Kidney glomerular epithelial cell (primary cell): ENCODE measurements at places on chromosomes 3 and 15.

- DNase-seq: no peak
Observed at GRCh38 chr15:39128746-39129145, 452.1 kb upstream of the THBS1 start.

DNA sequence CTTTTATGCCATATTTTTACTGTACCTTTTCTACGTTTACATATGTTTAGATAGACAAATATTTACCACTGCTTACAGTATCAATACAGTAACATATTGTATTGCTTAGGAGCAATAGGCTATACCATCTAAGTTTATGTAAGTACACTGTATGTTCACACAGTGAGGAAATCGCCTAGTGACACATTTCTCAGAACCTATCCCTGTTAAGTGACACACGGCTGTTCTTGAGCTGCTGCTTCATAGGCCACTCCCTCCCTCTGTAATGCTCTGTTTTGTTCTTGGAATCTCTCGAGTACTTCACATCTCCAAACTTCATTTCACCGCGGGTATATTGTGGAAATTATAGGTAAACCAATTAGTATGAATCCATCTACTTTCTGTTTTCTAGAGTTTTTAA, 13.4 kb upstream of the SELENOT start:
- no peak for DNase-seq

GRCh38 chr3:197431346-197431910, 124.3 kb downstream of the BDH1 start:
- no peak for DNase-seq

DNA sequence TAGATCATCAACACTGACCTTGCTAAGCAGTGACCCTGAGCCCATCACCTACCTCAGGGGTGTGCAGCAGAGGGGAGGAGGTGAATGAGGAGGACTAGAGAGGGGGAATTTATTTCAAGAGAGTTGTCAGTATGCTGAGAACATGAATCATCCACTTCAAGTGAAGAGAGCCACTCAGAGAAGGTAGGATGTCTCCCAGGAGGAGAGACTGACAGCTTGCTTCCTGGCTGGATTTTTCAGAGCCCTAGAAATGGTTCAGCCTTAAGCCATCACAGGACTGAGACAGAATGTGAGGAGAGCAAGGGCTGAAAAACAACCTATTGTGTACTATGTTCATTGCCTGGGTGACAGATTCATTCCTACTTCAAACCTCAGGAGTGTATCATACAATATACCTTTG, 34.8 kb downstream of the CCNL1 start:
- DNase-seq: no peak

GRCh38 chr3:32354362-32354778, 37.3 kb upstream of the CMTM7 start:
- no peak for DNase-seq

- no peak for DNase-seq
Observed at GRCh38 chr3:51935886-51936755, 5.6 kb downstream of the RRP9 start.

DNA sequence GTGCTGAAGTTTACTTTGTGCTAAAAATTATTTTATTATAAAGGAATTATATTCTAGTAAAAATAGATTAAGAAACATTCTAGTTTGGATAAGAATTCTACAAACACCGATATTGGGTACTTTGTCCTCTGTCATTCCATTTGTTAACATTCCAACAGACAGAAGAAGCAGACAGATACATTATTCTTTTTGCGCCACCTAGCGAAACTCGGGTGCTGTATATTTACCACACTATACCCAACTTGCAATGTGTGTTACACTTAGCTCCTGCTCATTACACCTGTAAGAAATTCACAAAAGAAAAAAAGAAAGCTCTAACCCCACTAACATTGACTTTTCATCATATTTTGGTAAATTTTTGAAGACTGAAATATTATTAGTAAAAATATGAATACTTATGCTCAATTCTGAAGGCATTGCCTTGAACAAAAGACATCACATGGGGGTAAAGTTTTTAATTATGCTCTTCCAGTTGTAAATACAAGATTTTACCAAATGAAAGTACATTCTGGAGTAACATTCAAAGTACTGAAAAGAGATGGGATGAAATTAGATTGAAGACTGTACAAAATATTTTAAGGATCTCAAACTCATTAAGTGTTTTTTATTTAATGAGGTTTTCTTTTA, 136.5 kb upstream of the MLF1 start:
- DNase-seq: peak; percentile 59

- DNase-seq: no peak
Observed at GRCh38 chr3:14594234-14594633, 54.1 kb upstream of the GRIP2 start.

- DNase-seq: peak; percentile 42
Observed at GRCh38 chr3:155323063-155323666, 29.7 kb upstream of the STRIT1 start.

DNA sequence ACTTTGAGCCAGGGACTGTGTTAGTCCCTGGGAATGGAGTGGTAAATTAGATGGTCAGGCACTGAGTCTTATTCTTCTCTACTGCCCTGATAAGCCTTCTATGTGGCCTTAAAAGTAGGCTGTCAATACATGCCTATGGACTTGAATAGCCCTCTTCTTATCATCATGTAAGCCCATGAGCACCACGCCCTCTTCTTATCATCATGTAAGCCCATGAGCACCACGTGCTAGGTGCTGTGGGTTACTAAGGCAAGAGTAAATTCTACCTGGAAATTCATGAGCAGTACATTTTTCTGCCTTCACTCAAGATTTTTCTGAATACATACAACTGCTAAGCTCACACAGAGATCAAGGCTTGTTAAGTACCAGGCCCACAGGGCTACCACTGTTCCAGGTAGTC, 68.5 kb downstream of the DHX30 start:
- no peak for DNase-seq

- no peak for DNase-seq
Observed at GRCh38 chr15:69095274-69095673, 65.2 kb upstream of the GLCE start.

DNA sequence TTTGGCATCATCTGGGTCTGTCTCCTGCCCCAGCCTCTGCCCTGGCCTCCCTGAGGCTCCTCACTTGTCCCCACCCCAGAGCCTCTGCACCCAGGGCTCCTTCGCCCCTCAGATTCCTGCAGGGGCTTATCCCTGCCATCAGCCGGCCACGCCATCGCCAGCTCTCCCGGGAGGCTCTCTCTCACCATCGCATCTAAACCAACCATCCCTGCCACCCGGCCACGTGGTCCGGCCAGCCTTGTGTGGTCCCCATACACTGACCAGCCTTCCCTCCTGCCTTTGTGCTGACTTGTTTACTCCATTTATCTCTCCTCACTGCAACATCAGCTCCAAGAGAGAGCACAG, 134.3 kb upstream of the IQSEC1 start:
- DNase-seq: no peak

DNA sequence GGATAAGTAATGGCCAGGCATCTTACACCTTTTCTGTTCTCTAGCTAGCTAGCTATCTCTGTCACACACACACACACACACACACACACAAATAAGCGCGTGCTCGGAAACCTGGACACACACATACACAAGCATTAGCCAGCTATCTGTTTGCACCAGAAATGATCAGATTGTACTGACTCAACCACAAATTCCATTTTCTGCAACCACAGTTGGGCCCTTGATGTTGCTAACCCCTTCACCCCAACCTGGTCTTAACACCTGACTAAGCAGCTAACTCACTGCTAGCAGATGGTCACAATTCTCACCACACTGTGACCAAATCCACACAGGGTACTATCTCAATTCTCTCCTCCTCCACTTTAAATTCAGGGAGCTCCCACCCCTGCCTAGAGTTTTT, 183.0 kb upstream of the THBS1 start:
- no peak for DNase-seq

DNA sequence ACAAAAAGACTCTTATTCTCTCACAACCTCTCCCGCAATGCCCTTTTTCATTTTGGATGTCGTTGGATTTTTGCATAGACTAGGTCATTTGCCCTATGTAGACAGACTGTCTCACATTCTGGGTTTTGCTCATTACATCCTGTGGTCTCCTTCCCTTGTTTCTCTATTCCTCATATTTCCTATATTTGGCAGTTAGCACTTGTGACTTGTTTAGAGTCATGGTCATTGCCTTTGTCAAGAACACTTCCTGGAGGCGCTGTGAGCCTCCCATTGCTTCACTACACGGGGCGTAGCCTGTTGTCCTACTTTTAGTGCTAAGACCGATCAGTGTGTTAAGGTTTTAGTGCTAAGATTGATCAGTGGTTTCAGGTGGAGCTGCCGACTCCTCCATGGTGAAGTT, 16.1 kb upstream of the TATDN2 start:
- DNase-seq: no peak

DNA sequence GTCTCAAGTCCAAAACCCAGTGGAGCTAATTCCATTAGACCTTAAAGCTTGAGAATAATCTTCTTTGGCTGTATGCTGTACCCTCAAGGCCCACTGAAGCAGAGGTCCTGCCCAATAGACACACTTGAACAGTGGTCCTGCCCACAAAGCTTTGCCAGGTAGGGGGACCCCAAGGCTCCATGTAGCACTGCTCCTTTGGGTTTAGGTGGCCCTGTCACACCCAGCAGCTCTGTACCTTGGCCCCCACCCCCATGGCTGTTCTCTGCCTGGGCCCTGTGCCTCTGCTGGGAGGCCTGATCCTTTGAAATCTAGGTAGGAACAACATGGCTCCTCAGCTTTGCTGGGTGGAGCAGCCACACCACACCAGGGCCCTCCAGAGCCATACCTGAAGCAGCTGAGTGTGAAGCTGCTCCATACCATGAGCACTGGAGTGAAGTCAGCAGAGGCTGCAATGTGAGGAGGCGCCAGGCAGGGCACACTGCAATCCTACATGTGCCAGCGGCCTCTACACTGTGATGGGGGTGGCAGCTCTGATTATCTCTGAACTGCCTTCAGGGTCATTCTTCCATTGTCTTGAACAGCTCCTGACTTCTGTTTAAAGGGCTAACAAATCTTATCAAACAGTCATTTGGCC, 188.0 kb upstream of the CCDC54 start:
- no peak for DNase-seq

DNA sequence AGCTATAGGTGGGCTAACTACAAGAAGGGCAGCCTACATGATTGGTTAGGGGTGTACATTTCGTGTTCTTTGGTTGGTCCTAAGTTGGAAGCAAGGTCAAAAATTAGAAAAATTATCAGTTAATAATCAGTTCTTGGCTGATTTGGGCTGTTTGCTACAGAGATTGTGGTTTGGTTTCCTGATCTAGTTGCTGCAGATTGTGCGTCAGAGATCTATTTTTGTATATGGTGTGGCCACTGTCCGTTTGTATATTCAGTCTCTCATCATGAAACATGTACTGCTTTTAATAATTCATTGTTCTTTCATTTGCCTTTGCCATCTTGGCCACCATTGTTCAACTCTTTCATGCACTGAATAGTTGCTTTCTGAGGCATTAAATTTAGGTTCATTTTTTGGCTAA, 80.9 kb downstream of the LRRC3B start:
- no peak for DNase-seq

GRCh38 chr15:60819860-60820259, 340.9 kb upstream of the ICE2 start:
- DNase-seq: no peak

DNA sequence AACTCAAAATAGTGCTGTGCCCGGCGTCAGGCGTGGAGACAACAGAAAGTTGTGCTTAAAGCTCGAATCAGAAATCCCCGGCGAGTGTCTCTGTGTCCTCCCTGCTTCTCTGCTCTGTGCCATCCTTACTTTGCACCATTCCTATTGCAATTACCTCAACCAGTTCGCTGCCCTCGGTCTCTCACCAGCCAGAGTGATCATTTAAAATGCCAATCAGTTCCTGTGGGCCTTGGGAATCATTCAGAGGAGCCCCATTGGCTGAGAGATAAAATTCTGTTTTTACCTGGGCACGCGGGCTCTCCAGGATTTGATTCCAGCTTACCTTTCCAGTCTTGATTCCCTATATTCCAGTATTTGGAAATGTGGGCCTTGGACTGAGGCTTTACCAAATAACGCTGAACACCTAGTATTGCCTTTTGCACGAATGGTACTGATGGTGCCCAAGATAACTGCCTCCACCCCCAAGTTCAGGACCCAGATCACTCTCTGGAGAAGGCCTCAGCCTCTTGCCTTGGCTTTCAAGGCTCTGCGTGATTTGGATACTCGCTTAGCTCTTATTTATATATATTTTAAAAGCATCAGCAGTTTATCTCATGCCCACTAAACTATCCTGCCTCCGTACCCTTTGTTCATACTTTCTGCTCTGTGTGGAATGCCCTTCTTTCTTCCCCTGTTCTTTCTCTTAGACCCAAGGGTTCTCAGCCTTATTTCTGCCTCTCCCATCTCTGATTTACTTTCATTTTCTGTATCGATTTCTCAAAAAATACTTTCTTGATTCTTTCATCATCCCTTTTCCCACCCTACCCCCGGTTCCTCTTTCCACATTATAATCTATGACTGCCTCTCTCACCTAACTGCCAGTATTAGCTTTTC, 863 bp downstream of the PSMA4 start:
- peak; percentile 54 for DNase-seq

DNA sequence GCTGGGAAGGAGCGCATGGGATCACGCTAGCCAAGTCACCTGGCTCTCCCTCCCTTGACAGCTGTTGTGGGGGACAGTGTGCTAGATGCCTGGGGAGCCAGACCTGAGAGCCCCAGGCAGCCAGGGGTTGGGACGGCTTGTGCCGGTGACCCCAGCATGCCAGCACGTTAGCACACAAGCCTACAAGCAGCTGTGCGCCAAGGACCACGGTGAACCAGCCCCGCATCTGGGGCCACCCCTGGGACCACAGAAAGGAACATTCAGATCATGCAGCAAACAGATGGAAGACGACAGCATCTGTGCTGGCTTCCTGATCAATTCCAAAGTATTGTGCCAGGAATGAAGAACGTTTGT, 64.8 kb downstream of the NTRK3 start:
- DNase-seq: no peak

DNA sequence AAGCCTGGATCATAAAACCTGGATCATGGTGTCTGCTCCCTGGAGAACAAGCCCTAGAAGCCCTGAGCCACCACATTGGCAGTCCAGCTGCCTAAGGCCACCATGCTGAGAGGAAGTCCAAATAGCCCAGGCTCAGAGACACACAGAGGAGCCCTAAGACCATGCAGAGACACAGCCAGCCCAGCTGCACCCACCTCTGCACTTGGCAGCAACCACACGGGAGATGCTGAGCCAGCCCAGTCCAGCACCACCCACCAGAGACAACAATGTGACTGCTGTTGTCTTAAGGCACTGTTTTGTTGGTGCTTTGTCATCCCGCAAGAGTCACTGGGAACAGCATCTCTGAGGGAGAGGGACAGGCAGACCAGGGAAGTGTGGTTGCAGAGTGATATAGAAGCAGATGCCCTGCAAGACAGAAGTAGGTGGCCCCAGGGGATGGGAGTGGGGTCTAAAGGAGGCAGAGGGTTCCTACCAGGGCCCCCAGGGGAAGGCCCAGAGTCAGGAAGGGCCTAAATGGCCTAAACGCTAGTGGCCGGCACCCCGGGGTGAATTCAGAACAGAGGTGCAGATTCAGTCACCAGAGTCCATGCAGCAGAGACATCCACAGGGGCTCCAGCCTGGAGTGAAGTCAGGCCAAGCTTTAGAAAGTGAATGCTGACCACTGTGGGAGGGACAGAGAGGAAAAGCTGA, 105.4 kb upstream of the PRR20G start:
- DNase-seq: no peak
